H4 (cell line): ENCODE measurements at places on chromosomes 4 and X.

DNA sequence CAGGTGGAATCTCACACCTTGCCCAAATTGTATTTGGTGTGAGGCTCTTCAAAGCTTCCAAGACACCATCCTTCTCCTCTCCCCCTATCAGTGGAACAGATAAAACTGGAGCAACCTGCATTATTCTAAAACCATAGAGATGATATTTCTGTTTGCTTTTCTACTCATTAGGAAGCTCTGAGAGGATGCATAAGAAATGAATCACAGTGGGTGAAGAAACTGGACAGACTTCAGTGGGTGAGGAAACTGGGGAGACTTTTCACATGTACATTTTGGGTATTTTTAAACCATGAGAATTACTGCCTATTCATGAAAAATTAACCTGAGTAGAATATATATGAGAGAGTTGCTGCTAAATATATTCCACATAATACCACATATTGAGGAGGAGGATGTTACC lies 16.4 kb downstream of the HAND2 start:
- no peak for DNase-seq

DNA sequence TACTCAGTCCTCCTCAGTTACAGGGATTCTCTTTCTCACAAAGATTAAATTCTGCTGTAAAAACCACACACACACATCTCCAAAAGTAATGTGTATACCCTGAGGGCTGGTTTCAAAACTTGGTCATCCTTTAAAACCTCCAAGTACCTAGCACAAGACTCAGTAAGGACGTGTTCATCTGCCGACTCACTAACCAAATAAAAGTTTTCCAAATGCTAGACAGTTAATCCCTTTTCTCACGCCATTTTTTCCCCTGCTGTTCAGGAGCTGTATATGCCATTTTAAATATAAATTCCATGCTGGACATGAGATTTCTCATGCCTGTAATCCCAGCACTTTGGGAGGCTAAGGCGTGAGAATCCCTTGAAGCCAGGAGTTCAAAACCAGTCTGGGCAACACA lies 3.9 kb upstream of the SAT1 start:
- peak; percentile 63 for DNase-seq

- DNase-seq, result no peak
Measured at GRCh38 chr4:40173470-40173875, 23.4 kb upstream of the RHOH start.

DNA sequence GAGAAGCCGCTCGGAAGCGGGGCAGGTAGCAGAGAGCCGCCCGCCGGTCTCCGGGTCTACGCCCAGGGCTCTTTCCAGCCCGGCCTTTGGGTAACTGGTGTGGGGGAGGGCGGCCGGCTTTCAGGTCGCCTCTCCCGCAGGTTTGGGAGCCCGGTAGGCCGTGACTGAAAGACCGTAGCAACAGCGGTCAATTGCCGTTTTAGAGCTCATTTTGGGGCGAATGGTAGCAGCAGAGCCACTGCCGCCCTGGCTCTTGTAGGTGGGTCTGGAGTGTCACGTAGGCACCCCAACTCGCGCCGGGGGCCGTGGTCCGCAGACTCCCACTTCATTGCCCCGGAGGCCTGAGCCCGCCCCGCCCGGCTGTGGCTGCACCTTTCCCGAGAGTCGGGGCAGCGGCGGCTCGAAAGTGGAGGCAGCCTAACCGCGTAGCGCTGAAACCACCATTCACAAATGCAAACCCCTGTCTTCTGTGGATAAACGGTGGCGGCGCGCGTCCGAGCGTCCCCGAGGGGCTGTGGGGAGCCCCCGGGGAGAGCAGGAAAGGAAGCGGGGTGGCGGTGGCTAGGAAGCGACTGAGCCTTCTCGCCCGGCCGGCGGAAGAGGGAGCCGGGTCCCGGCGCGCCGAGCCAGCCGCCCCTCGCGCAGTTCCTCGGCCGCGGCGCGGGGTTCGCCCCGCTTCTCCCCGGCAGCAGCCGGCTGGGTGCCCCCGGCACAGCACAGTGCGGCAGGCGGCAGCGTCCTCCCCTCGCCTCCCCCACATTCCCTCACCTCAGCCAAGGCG lies 2185.1 kb upstream of the TENM3 start:
- no peak for DNase-seq

GRCh38 chr4:5810770-5811430 lies 82.0 kb downstream of the CRMP1 start:
- no peak for DNase-seq

DNA sequence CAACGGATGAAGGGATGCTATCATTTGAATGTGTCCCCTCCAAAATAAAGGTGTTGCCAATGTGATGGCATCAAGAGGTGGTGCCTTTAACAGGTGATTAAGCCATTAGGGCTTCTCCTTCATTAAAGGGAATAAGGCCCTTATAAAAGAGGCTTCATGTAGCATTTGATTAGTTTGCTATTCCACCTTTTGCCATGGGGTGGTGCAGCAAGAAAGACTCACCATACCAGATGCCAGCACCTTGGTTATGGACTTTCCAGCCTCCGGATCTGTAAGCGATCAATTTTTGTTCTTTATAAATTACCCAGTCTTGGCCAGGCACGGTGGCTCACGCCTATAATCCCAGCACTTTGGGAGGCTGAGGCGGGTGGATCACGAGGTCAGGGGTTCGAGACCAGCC lies 7.9 kb upstream of the SLC25A43 start:
- peak; percentile 21 for DNase-seq

GRCh38 chrX:124388562-124388961 lies 42.2 kb downstream of the SH2D1A start:
- peak; percentile 30 for DNase-seq

- no peak for DNase-seq
Measured at GRCh38 chr4:31788676-31789075, 1068.5 kb downstream of the PCDH7 start.

DNA sequence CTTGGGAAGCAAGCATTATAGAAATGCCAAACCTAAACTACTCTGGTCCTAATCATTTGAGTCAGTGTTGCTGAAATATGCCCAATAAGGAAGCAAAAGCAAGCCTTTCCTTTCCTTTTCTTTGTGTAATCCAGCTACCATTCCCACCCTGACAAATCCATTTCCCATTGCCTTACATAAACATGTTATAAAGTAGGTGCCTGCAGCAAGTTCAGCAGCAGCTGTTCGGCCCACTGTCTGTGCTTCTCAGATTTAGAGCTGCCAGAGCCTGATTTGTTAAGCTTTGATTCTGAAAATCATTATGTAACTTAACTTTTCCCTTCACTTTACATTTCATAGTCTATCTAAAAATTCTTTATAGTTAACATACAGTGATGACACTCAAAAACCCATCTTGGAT lies 148.6 kb downstream of the EPHA5 start:
- DNase-seq, result no peak

DNA sequence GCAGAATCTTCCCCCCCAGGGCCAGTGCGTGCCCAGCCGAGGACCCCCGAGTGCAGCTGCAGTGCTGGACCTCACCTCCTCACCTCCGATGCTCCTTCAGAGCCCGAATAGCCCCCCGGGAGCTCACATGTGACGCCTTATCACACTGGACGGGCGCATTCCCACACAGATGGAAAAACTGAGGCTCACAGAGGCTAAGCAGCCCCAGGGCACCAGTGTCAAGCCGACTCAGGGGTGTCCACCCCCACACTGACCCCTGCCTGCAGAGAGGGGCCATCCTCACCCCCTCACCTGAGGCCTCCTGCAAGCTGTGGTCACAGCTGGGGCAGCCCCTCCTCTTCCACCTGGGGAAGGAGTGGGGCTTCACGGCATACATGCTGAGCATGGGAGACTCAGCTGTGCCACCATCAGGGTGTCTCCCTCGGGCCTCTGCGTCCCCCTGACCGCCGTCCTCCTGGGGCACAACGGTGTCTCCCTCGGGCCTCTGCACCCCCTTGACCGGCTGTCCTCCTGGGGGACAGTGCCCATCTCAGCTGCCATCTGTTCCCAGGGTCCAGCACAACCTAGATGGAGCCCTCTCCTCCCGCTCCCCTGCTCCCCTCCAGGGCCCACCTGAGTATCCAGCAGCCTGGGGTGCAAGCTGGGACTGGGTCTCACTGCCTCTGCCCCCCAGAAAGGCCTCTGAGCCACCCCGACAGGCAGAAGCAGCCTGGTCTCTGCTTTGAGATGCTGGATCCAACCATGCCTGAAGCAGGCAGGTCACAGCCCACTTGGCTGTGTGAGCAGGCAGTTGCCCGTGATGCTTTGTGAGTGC lies 85.3 kb upstream of the NKX1-1 start:
- DNase-seq, result no peak

DNA sequence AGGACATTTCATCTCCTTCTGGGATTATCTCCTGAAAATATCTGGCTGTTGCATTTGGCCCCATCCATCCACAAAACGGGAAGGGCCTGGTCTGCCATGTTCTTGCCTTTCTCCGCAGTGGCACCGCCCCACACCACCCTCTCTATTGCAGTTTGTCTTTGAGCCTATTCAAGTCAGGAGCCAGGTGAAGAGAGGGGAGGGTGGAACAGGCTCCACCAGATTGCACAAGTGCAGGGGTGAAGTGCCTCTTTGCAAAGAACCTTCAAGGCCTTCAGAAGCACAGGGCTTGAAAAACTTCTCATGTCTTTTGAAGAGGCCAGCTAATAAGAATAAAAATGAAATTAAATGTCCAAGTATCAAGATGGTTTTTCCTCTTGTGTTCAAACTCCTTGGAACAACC lies 28.7 kb downstream of the RS1 start:
- no peak for DNase-seq

DNA sequence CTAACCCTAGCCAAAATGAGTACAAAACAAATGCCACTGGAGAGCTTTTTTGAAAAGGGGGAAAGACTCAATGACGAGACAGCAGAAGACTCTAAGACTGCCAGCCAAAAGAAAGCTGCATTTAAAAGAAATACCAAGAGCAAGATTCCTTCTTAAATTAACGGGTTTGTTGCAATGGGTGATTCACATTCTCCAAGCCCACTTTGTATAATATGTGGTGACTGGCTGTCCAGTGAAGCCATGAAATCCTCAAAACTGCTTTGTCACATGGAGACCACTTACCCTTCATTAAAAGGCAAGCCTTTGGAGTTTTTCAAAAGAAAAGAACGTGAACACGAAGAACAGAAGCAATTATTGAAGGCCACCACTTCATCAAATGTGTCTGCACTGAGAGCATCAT lies 68.2 kb downstream of the MRPL1 start:
- no peak for DNase-seq

DNA sequence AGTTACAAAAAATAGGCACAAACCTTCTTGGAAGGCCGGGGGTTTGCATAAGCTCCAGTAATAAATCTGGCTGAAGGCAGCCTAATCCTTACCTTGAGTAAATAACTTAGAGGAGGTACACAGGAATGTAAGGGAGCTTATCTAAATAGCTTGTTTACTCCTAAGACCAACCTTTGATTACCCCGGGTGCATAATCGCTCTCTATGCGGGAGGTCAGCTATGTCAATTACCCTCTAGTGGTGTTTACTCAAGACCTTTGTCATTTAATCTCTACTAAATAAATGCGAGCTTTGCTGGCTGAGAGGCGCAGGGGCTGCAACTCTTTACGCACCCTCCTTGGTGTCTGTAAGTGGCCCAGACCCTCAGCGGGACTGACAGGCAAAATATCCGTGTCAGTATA lies 50.2 kb upstream of the MAP9 start:
- DNase-seq, result peak; percentile 43

DNA sequence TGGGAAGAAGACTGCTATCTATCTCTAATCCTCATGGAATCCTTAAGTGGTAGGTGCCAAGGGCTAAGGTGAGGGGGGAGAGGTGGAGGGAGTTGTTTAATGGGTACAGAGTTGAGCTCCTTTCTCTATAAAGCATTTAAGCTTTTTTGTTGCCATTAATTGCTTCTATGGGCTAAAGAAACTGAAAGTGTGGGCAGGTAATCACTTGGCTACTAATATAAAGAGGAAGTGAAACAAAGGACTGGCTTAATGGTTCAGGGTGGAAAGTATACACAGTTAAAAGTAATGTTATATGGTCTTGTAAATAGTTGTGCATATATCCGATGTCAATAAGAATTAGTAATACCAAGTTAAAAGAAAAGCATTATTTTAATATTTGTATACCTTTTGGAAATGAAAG lies 83.9 kb downstream of the POLA1 start:
- no peak for DNase-seq

GRCh38 chr4:5365071-5366008 lies 314.1 kb downstream of the STK32B start:
- peak; percentile 94 for DNase-seq

DNA sequence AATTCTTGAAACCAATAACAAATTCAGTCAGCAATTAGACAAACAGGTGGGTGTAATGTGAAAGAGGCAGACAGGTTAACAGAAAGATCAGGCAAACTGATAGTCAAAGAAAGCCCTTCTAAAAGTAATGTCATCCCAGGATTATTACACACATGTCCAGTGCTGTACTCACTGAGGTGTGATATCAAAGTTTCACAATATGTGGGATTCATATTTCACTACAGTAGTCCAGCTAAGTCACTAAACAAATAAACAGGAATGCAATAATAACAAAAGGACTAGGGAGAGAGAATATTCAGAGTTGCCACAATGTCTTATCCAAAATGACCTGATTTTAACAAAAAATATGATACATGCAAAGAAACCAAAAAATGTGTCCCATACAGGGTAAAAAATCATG lies 787.5 kb downstream of the FSTL5 start:
- no peak for DNase-seq

DNA sequence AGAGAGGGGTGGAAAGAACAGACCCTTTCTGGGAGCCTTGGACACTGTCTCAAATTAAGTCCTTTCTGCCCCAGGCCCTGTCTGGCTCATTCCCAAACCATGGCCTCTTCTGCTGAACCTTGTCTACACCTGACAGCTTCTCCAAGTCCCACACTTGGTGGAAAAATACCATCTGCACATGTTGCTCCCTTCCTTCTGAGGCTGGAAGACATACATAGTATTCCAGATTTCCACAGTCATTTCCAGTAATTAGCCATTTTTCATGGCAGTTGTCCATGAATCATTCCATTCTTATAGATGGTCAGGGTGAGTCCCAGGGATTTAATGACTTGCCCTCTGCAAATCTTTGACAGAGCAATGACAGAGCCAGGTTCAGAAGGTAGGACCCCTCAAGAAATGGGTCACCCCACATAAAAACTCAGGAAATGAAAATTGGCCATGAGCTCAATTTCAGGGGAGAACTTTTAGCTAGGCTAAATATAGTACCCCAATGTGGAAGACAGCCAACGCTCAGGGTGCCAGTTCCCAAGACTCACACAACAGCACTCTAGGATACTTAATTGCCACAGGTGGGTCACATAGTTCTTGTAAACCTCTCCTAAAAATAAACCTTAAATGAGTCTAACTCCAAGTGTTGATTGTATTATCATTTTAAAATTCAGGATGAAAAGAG lies 16.2 kb upstream of the DAPP1 start:
- DNase-seq, result no peak

DNA sequence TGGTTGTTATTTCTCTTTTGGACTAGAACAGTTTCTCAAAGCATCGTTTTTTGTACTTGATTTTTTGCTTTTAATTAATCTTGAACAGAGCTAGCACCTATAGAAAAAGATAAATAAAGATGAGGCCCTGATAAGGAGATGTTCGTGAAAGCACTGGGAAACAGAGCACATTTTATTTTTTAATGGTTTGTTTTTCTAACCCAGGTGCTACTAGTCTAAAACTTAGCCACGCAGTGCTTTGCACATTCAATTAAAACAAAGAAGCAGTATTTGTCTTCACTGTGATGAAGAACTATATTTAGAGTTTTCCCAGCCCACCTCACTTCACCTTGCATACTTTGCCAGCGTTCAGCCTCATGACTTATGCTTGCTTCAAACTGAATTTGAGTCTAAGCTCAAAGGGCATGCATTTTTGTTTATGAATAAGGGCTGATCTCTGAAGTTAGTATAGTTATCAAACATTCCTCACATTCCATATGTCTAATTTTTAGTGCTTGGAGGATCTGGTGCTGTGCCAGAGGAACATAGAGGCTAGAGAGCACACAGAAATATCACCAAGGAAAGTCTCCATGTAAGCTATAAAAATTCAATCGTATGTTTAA lies 76.7 kb downstream of the WWC2 start:
- DNase-seq, result no peak

GRCh38 chr4:141711211-141711610 lies 74.8 kb downstream of the IL15 start:
- no peak for DNase-seq
